SK-N-SH (cell line): ENCODE measurements at places on chromosomes 3 and 15.

- DNase-seq: peak; percentile 67
Observed at GRCh38 chr15:29050870-29051269, 165.1 kb downstream of the APBA2 start.

- no peak for DNase-seq
Observed at GRCh38 chr15:88950600-88951160, 37.5 kb upstream of the MFGE8 start.

DNA sequence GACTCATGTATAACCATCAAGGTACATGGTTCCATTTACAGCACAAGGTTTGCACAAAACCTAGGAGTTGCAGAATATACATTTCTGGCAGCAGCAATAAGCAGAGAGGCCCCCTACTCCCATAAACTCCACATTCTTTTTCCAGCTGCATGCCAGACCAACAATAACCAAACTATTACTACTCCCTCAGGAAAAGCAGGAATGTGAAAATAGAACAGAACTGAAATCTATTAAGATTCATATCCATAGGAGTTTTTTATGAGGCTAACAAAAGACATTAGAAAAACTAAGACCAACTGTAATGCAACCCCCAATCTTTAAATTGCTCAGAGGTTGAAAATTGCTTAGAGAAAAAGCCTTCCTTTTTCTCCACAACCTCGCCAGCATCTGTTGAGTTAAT lies 27.6 kb upstream of the TOP2B start:
- DNase-seq: no peak

DNA sequence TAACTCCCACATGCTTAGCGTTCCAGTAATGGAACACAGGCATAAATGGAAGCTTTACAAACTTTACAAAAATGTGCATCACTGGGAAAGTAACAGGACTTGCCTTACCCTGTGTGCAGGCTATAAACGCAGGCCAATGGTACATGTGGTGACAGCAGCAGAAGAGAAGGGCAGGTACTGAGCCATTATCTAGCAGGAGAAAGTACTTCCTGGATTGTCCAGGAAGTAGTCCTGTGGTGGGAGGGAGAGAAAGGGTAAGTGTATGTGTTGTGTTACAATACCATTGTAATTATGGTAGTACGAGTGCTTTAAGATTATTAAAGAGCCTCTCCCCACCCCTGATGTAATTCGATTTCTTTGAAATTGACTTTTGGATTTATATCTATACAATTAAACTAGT lies 5.3 kb downstream of the ATP1B3 start:
- no peak for DNase-seq

DNA sequence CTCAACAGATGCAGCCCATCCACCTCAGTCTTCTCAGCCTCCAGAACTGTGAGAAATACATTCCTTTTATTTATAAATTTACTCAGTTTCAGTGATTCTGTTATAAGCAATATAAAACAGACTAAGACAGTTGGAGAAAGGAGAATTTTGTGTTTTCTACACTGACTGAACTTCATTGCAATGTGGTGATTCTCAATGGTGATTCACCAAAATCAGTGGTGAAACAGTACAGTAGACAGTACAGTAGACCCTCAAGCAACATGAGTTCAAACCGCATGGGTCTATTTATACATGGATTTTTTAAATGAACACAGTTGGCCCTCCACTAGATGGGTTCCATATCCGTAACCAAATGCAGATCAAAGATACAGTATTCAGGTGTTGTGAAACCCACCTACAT lies 403.1 kb upstream of the TGFBR2 start:
- no peak for DNase-seq

DNA sequence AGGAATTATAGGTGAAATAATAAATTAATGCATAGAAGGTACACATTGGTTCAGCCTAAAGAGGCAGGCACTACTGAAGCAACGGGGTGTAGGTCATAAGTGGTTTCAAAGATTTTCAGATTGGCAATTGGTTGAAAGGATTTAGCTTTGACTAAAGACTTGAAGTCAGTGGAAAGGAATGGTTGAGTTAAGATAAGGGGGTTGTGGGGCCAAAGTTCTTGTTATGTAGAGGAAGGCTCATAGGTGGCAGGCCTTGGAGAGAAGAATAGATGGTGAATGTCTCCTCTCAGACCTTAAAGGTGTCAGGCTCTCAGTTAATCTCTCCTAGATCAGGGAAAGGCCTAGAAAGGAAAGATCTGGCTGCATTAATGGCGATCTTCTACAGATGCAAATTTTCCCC lies 209.8 kb downstream of the ATP10A start:
- no peak for DNase-seq

GRCh38 chr3:127158614-127159229 lies 34.2 kb upstream of the PRR23E start:
- no peak for DNase-seq

DNA sequence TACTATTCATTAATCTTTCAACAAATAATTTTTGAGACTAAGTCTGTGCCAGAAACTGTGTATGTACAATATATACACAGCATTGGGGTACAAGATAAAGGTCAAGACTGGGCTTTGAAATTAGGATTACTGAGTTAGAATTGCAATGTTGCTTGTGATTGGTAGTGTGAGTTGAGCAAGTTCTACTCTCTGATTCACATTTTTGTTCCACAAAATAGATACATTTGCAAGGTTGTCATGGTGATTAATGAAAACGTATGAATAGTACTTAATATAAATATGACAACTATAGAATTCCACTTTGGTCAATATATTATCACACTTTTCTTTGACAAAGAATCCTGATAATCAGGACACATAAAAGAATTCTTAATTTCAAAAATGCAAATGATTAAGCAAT lies 314.6 kb downstream of the GBE1 start:
- DNase-seq: no peak

GRCh38 chr3:126542340-126543241 lies 16.1 kb downstream of the C3orf22 start:
- peak; percentile 25 for DNase-seq

GRCh38 chr3:96347289-96347688 lies 467.1 kb upstream of the EPHA6 start:
- no peak for DNase-seq

DNA sequence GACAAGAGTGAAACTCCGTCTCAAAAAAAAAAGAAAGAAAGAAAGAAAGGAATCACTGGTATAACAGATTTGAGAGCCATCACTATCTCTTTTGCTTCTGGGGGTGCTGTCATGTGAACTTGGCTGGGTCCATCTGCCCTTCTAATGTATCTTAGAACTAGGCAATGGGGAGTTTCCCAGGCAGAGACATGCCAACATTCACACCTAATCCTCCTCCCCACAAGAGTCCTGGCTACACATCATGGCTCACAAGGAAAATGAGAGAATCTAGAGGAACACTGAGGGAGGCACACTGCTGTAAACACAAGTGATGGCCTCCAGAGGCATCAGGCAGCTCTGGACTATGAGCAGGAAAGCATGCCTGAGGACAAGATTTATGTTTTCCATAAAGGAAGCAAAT lies 67.8 kb upstream of the PPP2R3A start:
- no peak for DNase-seq

- no peak for DNase-seq
Observed at GRCh38 chr3:2950159-2950558, 160.0 kb downstream of the IL5RA start.

DNA sequence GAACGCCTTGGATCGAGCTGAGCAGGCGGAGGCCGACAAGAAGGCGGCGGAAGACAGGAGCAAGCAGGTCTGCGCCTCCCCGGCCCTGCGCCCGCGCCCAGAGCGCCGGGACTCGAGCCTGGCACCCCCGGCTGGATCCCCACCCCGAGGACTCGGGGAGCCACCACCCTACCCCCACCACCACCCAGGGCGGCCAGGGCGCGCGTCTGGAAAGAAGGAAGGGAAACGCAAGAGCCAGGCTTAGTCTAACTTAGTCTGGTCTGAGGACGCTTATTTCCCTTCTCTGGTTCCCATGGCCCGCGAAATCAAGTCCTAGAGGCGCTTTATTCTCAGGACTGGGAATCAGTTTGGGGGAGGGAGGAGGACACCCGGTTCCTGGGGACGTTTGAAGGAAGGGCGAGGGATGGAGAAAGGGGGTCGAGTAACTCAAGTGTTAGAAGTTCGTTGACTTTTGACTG lies 359 bp downstream of the TPM1 start:
- DNase-seq: peak; percentile 64

DNA sequence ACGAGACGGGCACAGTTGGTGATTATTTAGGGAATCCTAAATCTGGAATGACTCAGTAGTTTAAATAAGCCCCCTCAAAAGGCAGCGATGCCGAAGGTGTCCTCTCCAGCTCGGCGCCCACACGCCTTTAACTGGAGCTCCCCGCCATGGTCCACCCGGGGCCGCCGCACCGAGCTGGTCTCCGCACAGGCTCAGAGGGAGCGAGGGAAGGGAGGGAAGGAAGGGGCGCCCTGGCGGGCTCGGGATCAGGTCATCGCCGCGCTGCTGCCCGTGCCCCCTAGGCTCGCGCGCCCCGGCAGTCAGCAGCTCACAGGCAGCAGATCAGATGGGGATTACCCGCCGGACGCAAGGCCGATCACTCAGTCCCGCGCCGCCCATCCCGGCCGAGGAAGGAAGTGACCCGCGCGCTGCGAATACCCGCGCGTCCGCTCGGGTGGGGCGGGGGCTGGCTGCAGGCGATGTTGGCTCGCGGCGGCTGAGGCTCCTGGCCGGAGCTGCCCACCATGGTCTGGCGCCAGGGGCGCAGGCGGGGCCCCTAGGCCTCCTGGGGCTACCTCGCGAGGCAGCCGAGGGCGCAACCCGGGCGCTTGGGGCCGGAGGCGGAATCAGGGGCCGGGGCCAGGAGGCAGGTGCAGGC lies 318.0 kb downstream of the FGF12 start:
- peak; percentile 26 for DNase-seq

- no peak for DNase-seq
Observed at GRCh38 chr3:182632077-182632393, 161.3 kb upstream of the ATP11B start.

GRCh38 chr3:49456466-49456865 lies 13.6 kb upstream of the DAG1 start:
- DNase-seq: no peak

DNA sequence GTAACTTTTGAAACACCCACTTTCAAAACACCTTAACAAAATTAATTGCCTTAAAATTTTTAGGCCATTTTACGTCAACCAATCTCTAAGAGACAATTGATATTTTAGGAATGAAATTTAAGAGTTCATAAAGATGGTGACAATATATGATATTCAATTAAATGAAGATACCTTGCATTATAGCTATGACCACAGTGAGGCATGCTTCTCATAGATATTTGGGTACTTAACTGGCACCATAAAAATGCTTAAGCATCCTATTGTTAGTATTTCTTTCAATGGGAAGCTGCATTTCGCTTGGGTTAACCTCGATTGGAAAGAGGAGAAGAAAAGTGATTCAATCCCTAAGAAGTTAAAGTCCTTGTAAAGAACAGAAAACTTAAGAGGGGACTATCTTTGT lies 209.0 kb downstream of the GAP43 start:
- DNase-seq: no peak

- peak; percentile 42 for DNase-seq
Observed at GRCh38 chr3:134029256-134029733, 430 bp downstream of the SLCO2A1 start.

- DNase-seq: no peak
Observed at GRCh38 chr15:31268108-31268501, 58.5 kb upstream of the KLF13 start.

DNA sequence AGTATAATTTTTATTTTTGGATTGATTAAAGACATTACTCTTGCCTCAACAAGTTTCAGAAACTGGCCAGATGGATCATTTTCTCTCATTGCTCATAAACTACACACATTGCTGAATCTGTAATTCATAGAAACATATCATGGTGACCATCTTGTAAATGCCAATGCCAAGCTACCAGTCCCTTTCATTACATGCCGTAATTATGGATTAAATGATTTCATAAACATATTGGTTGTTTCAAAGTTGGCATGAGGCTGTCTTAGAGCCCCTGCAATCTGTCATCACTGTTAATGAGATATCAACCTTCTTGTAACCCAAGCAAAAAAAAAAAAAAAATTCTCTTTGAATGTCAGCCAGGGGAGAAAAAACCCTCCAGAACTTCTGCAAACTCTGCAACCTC lies 112.2 kb downstream of the DCLK3 start:
- DNase-seq: no peak

- no peak for DNase-seq
Observed at GRCh38 chr3:139664958-139665357, 12.8 kb downstream of the NMNAT3 start.

GRCh38 chr3:100149713-100150415 lies 35.6 kb upstream of the FILIP1L start:
- DNase-seq: no peak

- peak; percentile 66 for DNase-seq
Observed at GRCh38 chr15:88258093-88258641, 1.6 kb upstream of the NTRK3 start.

DNA sequence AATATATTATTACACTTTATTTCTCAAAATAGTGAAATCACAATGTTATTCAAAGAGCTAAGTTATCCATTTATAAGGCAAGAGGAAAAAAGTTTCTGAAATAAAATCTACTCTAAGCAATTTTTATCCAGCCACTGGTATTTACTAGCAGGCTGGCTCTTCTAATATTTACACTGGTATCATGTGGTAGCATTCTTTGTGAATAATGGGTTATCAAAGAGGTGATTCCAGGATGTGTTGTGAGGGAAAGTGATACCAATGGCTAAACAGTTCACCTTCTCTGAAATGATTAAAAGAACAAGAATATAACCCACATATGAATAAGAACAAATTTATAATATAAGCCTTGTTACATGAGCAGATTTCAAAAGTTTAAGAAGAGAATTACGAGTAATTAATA lies 44.1 kb downstream of the DHX36 start:
- no peak for DNase-seq

GRCh38 chr3:15086263-15086662 lies 12.7 kb downstream of the RBSN start:
- DNase-seq: no peak

DNA sequence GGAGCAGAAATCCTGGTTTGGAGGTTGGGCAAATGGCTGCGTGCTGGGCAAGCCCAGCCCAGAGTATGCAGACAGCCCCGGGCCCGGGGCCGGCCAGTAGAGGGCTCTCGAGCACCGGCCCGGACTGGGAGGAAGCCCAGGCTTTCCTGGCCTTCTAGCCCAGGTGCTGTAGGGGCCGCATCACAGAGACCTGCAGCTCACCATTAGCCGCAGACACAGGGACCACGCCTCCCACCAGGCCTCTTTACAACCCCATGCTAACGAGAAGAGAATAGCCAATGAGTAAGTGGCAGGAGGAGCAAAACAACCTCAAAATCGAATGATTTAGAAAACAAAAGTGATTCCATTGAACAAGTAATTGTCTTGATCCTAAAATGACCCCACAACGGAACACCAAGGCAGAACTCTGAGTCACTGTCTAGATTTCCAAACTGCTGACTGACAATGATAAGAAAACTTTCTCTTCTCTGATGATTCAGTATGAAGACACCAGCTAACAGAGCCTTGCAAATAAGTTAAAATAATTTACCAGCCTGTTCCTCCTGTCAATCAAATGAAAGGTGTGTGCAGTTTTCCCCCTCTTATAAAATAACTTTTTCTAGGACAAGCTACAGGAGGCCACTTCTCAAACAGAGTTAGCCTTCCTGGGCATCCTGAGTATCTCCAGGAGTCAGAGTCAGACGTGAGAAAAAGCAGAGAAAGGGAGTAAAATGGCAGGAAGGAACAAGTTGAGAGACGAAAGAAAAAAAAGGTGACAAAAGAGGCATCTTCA lies 102.2 kb downstream of the DGKG start:
- DNase-seq: peak; percentile 90
